Activated CD4-positive, alpha-beta T cell treated with anti-CD3 and anti-CD28 coated beads for 1 hour (primary cell): ENCODE measurements at places on chromosomes 16 and 17.

DNA sequence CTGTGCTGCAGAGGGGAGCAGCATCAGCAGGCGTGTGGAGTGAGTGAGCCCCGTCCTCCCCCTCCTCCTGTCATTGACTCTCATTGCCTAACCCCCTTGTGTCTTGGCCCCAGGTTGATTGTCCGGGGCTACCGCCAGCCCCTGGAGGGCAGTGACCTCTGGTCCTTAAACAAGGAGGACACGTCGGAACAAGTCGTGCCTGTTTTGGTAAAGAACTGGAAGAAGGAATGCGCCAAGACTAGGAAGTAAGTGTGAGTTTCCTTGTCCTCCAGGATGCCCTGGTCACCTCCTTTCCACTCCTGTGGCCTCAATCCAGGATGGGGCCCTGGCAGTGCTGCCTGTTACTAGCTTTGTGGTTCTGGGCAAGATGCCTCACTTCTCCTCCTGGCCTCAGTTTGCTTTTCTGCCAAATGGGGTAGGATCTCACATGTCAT lies 87.0 kb downstream of the ABCC1 start:
- no peak for DNase-seq

- no peak for DNase-seq
Observed at GRCh38 chr17:40791111-40791510, 8.6 kb downstream of the KRT28 start.

DNA sequence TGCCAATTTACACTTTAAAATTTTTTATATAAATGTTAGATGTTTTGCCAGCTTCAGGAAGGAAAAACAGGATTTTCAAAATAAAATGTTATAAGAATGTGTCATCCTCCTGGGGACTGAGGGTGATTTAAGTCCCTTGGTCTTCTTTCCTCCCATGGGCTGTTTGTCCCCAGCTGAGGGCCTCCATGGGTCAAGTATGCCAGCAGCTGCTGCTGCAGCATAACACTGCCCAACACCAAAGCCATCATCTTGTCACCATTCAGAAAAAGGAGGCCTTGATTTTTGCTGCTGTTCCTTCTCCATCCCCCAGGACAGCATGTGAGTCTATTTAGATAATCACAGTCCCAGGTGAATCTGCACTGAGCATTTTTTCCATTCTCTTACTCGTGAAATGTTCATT lies 188.5 kb downstream of the LGALS9B start:
- no peak for DNase-seq

- DNase-seq, result no peak
Observed at GRCh38 chr17:58920773-58921172, 165.1 kb downstream of the PPM1E start.

- no peak for DNase-seq
Observed at GRCh38 chr16:1295465-1295864, 14.0 kb upstream of the UBE2I start.

GRCh38 chr17:11598274-11599221 lies at the start of gene DNAH9:
DNAH9 (plus strand) TSS chr17:11598470; CDS start chr17:11598499, 29 bp downstream.
- no peak for DNase-seq

DNA sequence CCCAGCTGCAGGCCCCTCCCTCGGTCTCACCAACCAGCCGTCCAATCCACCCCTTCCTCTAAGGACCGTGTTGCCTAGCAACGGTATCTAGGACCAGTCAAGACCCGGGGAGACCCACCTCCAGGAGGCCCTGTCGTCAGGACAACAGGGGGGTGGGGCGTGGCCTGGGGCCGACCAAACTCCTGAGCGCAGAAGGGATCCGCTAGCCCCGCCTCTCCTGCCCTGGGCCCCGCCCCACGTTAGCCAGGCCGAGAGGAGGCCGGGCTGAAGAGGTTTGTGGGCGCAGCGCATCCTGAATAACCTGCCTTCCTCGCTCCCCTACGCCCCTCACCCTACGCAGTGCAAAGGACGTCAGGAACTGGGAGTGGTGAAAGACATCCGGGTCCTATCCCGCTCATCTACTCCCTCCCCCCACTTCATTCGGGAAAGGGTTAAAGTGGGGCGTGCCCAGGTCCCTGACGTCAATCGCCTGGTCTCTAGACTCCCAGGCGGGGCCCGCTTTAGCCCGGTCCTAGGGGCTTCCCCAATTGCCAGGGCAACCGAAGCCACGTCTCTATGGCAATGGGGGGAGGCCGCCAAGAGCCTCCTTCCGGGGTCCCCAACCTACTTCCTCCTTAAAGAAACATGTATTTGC lies 14.7 kb downstream of the DLG4 start:
- DNase-seq, result peak; percentile 91

GRCh38 chr16:84889066-84889465 lies 69.3 kb downstream of the CRISPLD2 start:
- DNase-seq, result no peak

DNA sequence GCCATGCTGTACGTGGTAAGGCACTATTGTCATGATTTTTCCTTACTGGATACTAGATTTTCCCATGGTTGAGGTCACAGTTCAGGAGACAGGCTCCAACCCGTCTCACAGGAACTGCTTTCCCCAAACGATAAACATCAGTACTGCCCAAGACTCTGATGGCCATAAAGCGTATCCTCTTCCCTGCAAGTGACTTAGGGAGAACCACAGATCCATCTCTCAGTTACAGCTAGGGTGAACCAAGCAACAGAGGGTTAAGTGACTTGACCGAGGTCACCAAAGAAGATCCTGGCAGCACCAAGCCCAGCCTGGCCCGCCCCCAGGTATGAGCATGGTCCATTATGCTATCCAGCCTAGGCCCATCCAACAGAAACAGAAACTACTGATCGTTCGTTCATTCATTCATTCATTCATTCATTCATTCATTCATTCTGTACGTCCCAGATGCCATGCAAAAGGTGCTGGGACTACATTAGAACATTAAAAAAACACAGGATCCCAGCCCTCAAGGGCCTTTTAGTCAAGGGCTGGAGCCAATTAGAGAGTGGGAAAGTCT lies 31.0 kb downstream of the MYH11 start:
- no peak for DNase-seq

DNA sequence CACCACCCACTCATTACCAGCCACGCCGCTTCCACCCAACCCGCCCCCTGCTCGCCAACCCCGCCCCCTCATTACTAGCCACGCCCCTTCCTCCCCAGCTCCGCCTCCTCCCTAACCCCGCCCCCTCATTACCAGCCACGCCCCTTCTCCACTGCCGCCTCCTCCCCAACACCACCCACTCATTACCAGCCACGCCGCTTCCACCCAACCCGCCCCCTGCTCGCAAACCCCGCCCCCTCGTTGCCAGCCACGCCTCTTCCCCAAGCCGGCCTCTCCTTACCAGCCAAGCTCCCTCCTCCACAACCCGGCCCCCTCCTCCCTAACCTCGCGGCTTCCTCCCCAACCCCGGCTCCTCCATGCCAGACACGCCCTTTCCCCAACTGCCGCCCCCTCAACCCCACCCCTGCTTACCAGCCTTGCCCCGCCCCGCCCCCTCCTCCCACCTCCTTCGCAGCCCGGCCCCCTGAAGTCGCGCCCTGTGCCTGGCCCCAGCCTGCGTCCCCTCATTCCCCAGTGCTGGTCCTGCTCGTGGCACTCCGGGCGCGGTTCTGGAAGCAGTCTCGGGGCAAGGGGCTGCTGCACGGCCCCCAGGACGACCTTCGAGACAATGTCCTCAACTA lies 7.3 kb downstream of the SLC22A31 start:
- peak; percentile 35 for DNase-seq

- DNase-seq, result no peak
Observed at GRCh38 chr17:79917902-79918484, 78.8 kb upstream of the CBX4 start.

DNA sequence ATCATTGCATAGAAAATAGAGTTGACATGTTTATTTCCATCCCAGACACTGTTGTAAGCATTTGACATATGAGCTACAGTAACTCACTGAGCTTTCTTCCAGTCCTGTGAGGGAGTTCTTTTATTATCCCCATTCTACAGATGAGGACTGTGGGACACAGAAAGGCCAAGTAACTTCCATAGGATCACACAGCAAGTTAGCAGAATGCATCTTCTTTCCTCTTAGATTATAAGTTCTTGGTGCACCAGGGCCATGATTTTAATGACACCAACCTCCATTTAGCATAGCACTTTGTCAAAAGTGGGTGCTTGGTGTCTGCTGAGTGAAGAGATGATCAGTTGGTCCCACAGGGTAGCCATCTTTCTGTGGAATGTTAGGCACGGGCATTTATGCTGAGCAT lies 12.7 kb downstream of the JPT2 start:
- DNase-seq, result no peak

- DNase-seq, result no peak
Observed at GRCh38 chr16:85566561-85567100, 46.5 kb upstream of the GSE1 start.

DNA sequence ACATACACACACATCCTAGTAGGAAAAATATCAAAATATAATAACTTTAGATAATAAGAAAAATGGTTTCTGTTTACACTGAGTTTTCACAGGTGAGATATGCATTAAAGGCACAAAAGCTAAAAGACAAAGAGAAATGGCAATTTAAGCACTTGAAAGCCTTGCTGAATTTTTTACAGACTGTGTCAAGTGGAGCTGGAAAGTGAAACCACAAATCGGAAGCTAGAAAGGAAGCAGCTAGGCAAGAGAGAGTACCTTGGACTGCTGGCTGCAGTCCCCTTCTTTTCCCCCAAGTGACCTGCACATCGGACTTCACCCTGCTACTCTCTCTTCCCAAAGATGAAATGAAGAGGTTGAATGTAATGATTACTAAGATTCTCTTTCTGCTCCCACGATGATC lies 135.1 kb downstream of the CDH13 start:
- no peak for DNase-seq
